ENCODE measurements at places on chromosomes 6 and 20.

GRCh38 chr6:156904176-156904967 is 127.2 kb downstream of the ARID1B start:
- DNase-seq = no peak

DNA sequence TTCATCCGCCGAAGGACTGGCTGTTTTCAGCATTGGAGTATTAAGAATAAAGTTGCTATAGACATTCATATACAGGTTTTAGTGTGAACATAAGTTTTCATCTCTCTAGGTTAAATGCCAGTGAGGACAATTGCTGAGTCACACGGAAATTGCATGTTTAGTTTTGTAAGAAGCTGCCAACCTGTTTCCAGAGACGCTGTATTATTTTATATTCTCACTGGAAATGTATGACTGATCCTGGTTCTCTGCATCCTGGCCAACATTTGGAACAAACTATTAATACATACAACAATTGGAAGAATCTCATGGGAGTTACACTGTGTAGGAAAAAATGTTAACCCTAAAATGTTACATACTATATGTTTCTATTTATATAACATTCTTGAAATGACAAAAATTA is 16.7 kb upstream of the TGM6 start:
- DNase-seq = no peak

DNA sequence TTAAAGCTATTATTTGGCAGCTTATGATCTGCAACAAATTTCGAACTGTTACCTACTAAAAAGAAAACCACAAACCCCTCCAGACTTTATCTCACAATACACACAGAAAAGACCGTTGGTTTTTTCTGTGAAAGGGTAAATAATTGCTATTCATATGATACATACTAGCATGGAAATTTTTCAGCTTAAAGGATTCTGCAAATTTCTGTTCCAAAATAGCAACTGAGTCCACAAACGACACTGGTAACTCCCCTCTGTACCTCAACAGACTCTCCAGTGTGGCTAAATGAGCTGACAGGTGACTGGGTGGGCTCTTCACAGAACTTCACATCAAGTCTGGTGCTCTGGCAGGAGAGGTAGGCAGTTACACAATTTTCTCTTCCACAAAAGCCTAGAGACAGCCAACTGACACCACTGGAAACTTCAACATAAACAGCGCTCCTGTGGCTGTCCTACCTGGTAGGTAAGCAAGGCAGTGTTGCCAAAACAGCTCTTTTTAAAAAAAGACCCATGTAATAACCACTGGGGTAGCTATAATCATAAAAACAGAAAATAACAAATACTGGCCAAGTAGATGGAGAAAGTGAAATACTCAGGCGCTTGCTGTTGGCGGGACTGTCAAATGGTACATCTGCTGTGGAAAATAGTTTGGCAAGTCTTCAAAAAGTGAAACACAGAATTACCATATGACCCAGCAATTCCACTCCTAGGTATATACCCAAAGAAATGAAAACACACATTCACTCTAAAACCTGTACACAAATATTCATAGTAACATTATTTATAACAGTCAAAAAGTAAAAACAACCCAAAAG is 37.8 kb downstream of the ELOVL5 start:
- DNase-seq = peak; percentile 35

DNA sequence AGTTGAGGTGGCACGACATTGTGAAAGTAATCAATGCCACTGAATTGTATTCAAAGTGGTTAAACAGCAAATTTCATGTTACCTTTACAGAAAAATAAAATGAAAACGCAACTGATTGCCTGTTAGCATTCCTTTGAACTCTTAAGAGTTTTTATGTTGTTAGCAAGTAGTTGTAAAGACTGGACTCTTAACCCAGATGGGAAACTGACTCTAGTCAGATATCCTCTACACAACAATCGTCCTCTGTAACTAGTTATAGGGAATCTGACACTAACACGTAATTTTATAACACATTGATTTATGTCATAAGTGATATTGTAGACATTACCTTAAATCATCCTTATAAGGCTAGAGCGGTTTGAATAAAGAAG is 3.0 kb upstream of the FBXO9 start:
- no peak for DNase-seq

GRCh38 chr20:11182720-11183119 is 508.9 kb upstream of the JAG1 start:
- no peak for DNase-seq

- DNase-seq = peak; percentile 37
These were observed 67.4 kb downstream of the ALDH8A1 start for GRCh38 chr6:134882426-134883038.

DNA sequence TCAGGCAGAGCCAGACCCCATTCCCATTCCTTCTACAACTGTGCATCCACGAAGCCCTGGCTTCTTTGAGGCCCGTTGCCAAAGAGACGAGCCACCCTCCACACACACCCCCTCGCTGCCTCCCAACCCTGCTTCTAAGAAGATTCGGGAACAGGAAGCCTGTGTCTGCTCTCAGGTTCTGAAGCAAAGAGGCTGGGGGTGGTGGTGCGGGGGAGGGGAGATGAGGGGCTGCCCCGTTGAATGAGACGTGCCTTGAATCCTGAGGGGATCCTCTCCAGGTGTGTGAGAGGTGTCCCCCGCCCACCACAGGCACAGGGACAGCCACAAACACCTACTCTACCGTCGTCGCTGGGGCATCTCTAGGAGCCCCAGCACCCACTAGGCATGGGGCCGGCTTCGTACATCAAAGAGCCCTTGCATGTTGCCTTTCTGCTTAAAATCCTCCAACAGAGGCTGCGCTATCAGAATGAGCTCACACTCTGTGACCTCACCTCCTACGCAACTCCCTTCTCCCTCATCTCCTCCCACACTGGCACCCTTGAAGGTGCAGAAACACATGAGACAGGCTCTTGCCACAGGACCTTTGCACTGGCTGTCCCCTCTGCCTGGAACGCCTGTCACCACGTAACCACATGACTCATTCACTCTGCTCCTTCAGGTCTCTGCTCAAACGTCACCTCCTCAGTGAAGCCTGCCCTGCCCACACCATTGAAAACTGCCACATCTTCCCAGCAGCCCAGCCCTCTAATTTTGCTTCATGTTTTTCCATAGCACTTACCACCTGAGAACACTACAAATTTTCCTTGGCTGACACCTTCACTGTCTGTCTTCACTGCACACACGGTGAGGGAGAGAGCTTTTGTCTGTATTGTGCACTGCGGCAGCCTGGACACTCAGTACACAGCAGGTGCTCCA is 58.5 kb downstream of the PREX1 start:
- peak; percentile 98 for DNase-seq

DNA sequence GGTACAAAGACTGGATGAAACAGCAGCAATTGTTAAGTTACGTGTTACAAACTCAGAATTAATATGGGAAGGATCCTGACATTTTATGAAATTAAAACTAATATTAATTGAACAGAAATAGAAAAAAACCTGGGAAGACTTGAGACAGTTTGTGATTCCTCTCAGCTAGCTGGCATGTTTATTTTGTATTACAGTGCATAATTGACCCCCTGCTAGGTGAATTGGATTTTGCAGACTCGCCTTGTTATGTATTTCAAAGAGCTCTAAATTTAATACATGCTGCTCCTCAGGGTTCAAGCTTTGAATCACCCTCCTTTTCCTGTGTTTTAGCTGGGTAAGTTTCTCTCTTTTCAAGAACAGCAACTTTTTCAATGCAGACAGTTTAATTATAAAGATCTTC is 339.4 kb downstream of the PLCB1 start:
- no peak for DNase-seq

- DNase-seq = peak; percentile 80
These were observed 117.2 kb upstream of the BACH2 start for GRCh38 chr6:90413867-90414266.

DNA sequence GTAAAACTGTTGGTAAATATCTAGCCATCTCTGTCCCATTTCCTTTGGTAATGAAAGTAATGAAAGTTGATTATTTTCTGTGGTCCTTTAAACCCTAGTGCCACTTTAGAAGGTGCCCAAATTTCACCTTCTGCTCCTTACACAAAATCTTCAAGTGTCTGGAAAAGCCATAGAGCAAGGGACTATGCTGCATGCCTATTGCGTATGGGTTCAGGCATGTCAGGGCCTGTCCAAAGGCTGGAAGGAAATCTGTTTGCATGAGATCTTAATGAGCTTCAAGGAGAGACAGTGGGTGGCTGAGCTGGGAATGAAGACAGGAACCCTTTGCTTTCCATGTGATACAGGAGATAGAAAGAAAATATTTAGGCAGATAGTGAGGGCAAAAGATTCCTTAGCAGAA is 66.6 kb upstream of the CCN6 start:
- no peak for DNase-seq

GRCh38 chr6:163309491-163310026 is 105.0 kb upstream of the QKI start:
- DNase-seq = peak; percentile 4

DNA sequence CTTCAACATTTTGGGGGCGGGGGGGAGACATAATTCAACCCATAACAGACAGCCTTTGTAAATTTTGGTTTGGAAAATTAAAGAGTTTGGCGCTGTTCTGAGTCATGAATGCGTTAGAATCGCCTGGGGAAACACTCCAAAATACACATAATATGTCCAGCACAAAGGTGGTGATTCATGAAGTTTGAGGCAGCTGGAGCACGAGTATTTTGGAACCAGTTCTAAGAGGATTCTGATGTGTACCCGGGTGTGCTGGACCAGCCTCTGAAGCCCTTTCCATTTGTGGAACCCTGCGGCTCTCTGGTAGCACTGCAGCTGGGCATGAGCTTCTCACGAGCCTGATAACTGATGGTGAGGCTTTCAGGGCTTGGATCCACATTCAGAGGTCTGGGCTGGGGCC is 4.7 kb downstream of the GMPR start:
- DNase-seq = no peak

- no peak for DNase-seq
These were observed 52.8 kb upstream of the MPC1 start for GRCh38 chr6:166435574-166435973.

DNA sequence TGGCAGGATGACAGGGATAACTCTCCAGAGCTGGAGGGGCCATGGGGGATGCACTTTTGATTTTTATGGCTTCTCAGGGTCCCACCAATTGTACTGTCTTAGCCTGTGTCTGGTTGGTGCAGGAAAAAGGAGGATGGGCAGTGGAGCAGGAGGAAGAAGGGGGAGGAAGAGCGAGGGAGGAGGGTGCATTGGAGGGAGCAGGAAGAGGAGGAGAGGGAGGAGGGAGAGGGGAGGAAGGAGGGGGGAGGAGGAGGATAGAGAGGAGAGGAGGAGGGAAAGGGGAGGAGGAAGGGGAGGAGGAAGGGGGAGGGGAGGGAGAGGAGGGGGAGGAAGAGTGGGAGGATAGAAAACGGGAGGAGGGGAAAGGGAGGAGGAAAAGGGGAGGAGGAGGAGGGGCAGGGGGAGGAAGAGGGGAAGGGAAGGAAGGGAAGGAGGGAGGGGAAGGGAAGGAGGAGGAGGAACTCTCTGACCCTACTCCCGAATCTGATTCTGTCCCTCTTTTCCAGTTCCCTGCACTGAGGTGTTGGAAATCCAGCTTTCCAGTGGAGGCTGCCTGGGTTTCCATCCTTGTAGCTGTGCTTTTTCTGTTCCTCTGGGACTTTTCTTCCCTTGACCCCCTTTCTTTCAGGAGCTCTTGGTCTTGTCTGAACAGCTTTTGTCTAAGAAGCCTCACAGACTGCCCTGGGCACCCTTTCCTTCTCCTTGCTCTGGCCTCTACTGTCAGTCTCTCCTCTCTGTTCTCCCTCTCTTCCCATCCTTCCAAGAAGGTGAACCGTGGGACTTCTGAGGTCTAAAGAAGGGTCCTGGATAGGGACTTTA is 149.4 kb downstream of the DHX35 start:
- no peak for DNase-seq

DNA sequence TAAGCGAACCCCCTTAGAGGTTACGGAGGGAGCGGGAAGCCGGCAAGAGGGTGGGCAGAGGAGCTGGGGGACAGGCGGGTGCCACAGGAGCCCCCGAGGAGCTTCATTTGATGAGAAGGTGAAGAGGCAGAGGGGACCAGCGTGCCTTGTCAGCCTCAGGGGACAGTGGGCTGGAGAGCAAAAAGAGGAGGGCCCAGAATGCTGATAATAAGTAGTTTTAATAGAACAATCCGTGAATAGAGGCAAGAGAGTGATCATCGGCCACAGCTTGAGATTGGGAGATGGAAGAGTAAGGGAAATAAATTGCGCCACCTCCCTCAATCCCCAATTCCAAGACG is 1.3 kb downstream of the COL19A1 start:
- DNase-seq = no peak

- DNase-seq = no peak
These were observed 88.8 kb downstream of the THEMIS start for GRCh38 chr6:127811900-127812570.
